ENCODE measurements at places on chromosomes 3 and 15.

DNA sequence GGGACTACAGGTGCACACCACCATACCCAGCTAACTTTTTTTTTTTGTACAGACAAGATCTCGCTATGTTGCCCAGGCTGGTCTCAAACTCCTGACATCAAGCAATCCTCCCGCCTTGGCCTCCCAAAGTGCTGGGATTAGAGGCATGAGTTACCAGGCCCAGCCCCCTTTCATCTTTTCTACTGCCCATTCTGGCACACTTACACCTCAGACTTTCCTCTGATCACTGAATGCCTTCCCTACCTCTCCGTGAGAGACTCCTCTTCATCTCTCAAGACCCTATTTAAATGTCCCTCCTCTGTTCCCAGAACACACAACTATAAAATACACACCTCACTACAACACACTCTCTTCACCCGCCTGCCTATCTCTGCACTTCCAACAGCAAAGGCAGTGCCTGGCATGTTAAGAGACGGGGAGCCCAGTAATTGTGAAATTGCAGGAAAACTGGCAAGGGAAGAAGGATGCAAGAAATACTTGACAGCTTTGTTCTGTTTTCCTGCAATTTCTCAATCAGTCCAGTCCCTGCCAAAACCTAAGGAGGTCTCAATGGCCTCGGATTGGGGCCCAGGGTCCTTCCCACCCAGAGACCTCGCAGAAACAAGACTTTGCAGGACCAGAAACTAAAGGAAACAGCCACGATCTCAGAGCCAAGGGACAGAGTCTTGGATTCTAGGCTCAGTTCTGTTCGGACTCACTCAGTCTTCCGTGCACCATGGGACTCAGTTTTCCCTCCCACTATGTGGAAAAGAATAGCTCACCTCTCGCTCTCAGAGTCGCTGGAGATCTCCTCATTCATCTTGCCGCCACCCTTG is 849 bp downstream of the RRP9 start:
- DNase-seq, result no peak

DNA sequence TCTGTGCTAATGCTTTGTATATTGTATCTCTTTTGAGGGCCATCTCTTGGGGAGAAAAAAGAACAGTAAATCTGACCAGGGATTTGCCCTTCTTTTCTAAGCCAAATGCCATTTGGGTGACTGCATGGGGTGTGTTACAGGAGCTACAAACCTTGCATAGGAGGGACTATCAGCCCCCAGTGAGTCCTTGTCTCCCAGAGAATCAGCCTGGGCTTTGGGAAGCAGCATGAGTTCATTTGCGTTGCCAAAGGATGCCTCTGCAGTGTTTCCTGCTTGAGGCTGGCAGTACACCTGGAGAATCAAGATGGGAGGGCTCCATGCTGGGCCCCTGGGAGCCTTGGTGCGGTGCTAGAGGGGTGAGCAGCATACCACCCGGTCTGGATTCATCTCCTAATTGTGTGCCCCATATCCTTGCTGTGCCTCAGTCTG is 49.6 kb upstream of the POLG start:
- no peak for DNase-seq

GRCh38 chr3:141681390-141681780 is 56.7 kb upstream of the RNF7 start:
- DNase-seq, result no peak

GRCh38 chr3:113264283-113265131 is 53.1 kb downstream of the BOC start:
- no peak for DNase-seq

DNA sequence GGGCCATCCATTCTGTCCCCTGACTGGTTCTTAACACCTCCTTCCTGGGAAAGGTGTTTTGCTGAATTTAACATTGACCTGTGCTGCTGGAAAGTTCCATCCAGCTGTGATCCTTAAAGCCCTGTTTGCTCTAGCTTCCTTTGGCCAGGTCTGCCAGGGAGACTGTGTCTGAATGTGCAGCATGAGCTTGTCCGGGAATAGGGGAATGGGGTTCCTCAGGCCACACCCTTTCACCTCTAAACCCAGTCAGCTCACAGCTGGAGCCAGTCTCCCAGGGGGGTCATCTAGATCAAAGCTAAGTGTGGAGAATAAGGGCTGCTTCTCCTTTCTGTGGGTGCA is 174.3 kb downstream of the CHDH start:
- no peak for DNase-seq

DNA sequence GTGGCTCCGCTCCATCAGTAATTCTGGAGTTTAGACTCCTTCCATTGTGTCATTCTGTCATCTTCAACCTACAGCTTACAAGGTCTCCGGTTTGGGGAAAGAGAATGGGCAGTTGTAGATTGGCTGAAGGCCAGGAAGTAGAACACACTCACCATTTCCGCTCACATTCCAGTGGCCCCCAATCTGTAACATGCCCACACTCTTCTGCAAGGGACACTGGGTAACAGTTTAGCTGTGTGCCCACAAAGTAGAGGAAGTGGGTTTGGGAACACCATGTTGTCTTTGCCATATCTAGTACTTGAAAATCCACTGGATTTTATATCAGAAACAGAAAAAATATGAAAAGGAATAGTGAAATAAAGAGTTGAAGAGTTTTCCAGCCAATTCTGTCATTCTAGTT is 153.5 kb downstream of the SV2B start:
- no peak for DNase-seq

- DNase-seq, result no peak
These were observed 49.7 kb upstream of the RBSN start for GRCh38 chr3:15148614-15149013.

GRCh38 chr3:5165698-5166097 is 21.8 kb upstream of the EDEM1 start:
- no peak for DNase-seq

- DNase-seq, result no peak
These were observed 11.5 kb downstream of the CRYGS start for GRCh38 chr3:186532598-186533072.

DNA sequence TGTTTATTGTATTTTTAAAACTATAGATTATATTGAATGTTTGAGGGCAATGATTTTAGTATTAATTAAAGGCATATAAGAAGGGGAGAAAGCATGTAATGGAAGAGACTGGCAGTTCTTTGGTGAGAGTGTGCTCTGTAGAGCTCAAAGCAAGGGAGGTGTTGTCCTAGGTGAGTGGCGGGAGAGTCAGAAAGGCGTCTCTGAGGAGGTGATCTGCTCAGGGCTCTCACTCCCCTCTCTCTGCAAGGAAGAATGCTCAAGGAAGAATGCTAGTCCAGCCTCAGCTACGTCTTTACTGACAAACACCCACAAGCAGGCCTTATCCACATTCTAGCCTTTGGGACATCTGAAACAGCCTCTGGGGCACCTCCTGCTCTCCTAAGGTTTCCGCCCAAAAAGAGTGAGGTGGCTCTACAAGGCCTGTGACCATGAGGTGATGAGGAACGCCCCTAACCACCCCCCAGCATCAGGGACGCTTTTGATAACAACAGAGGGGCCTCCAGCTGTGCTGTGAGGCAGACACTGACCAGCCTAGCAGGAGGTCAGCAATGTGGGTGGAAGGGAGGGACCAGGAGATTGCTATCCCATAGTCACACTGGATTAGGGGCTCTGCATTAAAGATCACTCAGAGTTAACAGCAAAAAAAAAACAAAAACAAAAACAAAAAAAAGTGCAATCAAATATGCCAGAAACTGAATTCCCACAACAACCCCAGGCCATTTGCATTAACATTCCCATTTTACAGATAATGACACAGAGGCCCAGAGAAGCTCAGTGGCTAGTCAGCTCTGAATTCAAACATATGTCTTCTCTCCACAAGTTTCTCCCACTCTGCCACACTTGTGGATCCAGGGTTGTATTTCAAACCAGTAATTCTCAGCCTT is 202.2 kb upstream of the CTNNB1 start:
- DNase-seq, result no peak

GRCh38 chr3:24522146-24522579 is 27.5 kb upstream of the THRB start:
- no peak for DNase-seq

- DNase-seq, result no peak
These were observed 200.2 kb downstream of the KCNH8 start for GRCh38 chr3:19348500-19348899.

DNA sequence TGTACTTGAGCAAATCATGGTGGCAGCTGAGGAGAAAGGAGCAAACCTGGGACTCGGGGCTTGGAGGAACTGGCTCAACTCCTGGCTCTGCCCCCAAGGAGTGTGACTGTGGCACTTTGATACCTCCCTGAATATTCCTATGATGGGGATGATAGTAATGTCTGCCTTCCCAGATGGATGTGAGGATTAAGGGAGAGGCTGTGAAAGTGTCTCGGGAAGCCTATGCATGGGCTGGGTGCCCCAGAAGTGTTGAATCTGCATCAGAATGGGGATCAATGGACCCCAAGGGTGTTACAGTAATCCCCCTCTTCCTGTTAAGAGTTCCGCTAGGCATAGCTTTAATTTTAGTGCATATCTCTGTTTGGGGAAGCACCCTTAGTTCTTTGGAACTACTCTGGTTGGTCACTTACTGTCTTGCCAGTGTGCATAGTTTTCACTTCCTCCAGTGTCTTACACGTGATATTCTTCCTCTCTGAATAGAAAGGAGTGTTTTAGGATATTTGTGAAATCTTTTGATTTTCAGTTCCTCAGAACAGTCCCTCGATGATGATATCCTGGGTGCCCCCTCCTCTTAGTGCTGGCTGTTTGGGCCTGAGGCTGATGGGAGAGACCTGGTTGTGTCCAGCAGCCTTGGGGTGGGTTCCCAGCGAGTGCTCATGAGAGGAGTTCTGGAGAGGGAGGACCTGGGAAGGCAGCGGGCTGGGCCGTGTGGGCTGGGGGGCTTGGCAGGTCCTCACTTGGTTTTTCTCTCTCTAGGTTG is 97.5 kb downstream of the CHDH start:
- no peak for DNase-seq

DNA sequence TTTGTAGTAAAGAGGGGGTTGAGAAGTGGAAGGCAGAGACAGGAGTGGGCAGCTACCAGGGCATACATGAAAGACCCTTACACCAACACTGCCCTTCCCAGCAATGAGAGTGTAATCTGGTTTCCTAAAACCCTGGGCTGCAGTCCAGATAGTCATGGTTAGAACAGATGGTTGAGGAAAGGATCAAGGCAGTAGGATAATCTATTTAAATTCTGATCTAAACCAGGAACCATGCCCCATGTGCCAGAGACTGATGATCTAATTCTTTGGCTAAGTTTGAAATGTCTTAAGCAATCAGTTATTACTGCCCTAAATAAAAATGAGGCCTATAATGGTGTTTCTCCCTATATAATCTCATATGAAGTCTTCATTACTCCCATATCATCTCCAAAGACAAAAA is 59.6 kb downstream of the PRTG start:
- DNase-seq, result no peak

GRCh38 chr15:81914734-81915256 is 131.0 kb downstream of the MEX3B start:
- no peak for DNase-seq

GRCh38 chr15:38683382-38684242 is 119.0 kb upstream of the RASGRP1 start:
- DNase-seq, result no peak

- DNase-seq, result no peak
These were observed 24.7 kb upstream of the ZNF639 start for GRCh38 chr3:179297971-179298725.

DNA sequence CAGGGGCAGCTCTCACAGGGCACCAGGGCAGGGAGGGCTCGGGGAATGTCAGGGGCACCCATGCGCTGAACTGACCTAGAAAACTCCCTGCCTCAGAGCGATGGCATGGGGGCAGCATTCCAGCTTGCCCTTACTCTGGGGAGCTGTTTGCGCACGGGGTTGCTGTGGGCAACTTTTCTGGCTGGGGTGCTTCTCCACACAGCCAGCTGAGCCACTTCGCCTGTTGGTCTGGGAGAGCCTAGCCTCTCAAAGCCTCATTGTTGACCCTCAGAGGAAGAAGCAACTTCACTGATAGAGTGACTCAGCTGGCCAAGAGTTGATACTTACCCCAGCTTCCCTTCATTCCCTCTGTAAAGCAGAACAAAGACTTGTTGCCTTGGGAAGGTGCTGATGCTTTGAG is 42.6 kb upstream of the MRPS22 start:
- no peak for DNase-seq

DNA sequence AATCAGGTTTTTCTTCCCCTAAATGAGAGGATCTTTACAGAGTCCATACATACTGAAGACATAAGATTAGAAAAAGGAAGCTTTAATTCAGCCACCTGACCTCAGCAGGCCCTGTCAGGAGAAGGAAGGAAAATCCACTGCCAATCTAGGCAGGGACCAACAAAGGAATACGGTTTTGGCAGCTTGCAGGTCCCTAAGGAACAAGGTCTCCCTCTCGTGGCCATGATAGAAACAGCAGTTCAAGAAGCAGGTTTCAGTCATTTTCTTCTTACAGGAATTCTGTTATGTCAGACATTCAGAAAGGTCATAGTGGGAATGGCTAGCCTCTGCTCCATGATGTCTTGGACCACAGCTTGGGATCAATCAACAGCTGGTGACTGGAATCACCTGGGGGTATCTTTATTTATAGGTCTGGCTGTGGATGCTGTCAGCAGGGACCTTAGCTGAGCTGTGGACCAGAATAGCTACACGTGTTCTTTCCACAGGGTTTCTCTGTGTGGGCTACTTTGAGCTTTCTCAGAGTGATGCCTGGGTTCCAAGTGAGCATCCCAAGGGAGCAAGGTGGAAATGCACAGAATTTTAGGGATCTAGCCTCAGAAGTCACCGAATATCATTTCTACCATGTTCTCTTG is 9.4 kb upstream of the CMSS1 start:
- peak; percentile 9 for DNase-seq

DNA sequence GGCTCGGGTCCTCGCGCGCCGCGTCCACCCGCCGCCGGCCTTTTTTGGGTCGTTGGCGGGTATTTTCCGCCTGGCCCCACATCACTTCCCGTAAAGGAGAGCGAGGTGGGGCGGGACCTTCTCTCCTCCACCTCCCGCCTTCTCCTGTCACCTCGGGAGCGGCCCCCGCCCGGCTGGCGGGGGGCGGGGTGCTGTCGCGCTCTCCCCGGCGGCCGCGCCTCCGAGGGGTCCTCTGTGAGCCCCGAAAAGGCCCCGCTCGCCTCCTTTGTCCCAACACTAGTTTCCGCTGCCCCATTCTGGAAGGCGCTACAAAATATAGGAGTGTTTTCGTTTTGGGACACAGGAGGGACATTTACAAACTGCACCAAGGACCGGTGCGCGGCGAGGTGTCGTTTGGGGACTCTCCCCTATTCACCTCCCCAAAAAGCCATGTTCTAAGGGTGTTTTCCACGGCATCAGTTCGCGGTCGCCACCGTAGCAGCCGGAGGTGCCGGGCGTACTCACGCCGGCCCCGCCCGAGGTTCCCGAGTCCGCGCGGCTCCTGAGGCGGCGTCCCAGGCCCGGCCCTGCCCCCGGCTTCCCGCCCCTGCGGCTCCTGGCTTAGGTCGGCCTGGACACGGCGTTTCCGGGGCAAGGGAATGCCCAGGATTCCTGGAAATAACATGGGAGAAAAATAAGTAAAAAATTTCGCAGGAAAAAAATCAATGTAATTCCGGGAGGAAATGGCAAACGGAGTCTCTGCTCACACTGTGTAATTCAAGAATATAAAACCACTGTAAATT is at the start of gene RAB27A:
TSS of gene RAB27A (minus strand) at position 68 of the 782 bp plus-strand sequence. CDS start 54,879 bp downstream, outside the sequence.
- DNase-seq, result peak; percentile 53

GRCh38 chr3:89340408-89340807 is 233.0 kb downstream of the EPHA3 start:
- no peak for DNase-seq

GRCh38 chr15:82021992-82022391 is 23.8 kb downstream of the MEX3B start:
- DNase-seq, result no peak

GRCh38 chr3:172939651-172940293 is 189.2 kb downstream of the ECT2 start:
- DNase-seq, result no peak

GRCh38 chr3:154050216-154050615 is 71.0 kb upstream of the ARHGEF26 start:
- no peak for DNase-seq

All from amniotic stem cell (primary cell).